ENCODE measurements at places on chromosomes 13 and 19.
A peak's percentile ranks its signal among the peaks of the same experiment; 100 is the strongest.

DNA sequence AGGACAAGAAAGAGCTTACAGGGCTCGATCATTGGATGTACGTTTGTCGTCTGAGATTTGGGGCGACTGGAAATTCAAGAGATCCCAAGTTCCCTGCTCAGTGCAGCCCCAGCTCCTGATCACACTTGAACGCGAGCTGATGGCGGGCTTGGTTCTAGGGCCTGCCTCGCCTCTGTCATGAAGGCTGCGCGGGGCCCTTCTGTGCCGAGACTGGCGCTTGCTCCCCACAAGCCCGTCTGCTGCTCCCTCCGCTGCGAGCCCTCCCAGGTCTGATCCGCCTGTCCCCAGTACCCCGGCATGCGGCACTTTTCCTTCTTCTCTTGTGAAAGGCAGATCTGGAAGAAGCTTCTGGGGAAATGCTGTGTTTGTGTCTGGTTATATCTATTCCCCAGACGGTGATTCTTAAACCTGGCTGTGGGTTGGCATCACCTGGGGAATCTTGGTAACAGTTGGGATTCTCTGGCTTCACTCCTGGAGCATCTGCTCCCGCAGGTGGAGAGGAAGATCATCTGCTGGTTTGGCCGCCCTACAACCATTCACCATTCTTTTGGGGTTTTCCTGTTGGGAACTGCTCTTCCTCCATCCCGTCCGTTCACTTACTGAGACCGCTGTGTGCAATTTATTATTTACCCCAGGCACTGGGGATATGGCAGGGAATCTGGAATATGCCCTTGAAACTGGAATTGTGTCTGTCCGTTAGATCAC, 43.6 kb downstream of the SIPA1L3 start:
- no peak for DNase-seq

- no peak for DNase-seq
Observed at GRCh38 chr19:49315111-49315510, 9.9 kb downstream of the SLC6A16 start.

DNA sequence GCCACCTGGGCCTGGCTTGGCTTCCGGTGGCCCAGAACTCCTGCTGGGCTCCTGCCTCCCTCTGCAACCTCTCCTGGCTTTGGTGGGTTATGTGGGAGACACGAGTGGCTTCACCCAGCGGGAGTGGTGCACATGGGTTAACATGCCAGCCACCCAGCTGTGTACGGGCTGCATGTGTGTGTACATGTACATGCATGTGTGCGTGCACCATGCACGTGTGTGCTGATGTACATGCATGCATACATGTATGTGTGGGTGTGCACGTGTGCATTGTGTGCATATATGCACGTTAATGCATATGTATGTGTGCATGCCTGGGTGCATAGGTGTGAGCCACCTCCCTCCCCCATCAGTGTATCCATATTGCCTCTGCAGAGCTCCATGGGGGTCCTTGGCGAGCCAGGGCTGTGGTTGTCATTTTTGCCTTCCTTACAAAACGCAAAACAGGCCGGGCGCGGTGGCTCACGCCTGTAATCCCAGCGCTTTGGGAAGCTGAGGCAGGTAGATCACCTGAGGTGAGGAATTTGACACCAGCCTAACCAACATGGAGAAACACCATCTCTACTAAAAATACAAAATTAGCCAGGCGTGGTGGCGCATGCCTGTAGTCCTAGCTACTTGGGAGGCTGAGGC, 12.5 kb downstream of the GNA11 start:
- DNase-seq = no peak

- no peak for DNase-seq
Observed at GRCh38 chr13:99366075-99366987, 59.1 kb upstream of the GPR183 start.

- DNase-seq = no peak
Observed at GRCh38 chr13:100796463-100796862, 121.9 kb upstream of the TMTC4 start.

DNA sequence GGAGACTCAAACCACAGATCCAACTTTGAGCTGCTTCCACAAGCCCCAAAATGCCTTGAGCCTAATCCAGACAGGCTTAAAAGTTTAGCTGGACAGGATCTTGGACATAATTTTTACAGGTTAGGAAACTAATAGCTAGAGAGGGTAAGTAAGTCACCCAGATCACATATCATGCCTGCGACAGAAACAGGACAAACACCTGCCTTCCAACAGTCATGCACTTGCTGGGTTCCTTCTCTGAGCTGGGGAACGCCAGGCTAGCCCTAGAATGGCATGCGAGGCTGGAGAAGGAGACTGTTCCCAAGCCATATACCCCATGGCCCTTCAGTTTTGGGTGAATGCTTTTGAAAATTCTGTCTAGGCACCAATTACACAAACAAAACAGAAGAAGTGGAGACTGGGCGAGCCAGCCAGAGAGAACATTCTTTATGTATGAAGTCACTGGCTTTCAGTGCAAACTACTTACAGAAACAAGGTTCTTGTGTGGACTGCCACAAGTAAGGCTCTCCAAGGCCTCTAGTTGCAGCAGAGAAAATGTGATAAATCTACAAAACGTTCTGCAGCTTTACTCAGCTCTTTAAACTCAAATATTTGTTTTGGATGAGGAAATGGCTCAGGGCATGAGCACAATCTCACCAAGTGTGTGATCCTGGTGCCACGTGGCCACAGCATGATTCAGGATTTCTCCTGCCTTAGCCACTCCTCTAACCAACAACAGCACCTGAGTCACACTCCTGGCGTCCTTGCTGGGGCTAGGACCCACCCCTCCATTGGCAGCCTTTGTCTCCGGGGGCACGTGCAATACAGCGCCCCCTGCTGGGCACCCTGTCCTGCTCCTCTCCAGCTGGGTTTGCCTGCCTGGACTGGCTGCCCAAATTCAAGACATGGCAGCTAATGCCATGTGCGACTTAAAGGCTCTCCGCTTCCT, 73.4 kb upstream of the UBL3 start:
- DNase-seq = peak; percentile 47

DNA sequence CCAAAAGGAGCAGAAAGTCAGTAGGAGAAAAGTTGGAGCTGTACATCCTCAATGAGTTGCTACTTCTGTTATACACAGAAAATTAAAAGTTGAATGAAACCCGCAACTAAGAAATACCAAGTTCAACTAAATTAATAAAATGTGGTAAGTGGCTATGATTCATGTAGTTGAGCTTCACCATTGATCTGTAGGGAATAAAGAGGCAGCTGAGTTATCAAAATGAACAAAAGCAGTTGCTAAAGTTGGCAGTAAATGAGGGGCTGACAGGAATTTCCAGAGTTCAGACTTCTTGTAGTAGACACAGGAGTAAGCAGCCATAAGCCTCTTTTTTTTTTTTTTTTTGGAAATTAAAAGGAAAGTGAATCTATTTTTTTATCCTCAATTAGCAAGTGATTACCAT, 234.6 kb downstream of the POSTN start:
- DNase-seq = no peak

Measured in NCI-H1417 (cell line).